Left colon (tissue), 2 donors: ENCODE measurements at places on chromosomes 1 and 21.

DNA sequence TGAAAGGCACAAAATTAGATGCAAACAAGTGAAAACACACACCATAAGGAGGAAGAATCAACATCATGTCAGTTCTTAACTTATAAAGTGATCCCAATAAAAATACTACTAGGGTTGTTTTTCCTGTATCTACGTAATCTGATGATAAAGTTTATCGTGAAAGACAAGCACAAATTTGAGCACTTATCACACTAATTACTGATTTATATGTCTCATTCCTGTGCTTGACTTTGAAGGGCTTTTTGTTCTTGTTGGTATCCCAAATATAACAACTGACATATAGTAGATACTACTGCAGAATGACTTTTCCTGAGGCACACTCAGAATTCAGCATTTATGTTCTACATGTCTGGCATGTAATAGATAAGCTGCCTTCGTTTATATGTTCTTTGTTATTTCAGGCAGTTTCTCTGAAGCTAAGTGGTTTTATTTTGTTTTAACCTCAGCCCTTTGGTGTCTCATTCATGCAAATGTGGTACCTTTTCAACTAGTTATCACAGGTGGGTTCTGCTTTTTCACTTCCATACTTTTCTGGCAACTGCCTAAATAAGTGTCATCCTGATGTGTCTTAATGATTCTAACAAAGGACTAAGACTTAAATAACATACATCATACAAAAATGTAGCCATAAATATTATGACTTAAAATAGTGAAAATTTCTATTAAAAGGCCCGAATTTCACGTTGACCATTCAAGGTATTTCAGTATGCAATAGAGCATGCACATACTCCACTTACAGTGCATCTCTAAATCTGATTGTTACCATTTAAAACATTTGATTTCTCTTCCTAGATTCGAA lies 73.2 kb downstream of the LRRC8C start:
- DNase-seq = no peak

DNA sequence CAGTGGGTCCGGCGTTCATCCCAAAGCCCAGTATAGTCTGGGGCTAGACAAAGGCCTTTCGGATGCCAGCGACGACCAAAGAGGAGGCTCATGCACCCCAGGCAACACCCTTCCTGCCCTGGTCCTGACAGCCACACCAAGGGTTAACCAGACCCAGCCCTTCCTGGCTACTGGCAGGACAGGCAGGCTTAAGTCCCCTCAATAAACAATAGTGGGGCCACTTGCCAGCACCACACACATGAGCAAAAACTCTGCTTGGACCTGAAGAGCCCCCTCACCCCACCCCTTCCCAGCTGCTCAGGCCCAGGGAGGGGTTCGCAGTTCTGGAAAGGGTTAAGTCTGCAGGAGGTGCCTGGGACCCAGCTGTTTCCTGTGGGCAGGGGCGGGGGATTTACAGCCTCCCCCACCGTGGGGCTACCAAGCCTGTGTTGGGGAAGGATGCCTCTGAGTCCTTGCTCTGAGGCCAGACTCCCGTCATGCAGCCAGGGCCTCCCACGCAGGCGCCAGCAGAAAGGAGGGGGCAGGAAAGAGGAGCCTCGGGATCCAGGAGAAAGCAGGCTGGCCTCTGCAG lies 18.2 kb downstream of the PHLDA3 start:
- no peak for DNase-seq

DNA sequence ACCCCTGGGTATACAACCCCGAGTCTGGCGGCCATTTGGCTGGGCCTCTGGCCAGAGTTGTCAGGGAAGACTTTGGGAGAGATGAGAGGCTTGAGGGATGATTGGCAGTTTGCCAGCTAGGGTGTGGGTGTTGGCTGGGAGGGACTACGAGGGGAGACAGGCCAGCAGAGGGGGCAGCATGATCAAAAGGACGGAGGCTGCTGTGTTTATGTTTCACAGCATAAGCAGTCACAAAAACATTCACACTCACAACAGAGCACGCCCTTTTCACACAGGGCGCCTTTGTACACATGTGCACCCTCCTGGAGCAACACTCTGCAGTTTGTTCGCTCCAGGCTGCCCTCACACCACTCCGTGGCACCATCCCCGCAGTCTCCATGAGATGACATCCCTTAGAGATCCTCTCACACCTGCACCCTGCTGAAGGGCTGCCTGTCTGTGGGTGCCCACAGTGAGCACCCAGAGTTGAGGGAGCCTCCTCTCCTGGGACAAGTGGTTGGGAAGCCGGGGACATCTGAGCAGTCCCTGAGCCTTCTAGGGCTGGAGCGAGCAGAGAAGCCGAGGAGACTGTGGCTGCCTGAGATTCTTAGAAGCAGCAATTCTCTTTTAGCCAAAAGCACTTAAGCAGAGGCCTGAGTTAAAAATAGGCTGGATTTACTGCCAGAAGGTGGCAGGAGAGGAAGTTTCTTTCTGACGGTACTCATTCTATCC lies 15.4 kb downstream of the EFNA3 start:
- peak; percentile 42 for DNase-seq

DNA sequence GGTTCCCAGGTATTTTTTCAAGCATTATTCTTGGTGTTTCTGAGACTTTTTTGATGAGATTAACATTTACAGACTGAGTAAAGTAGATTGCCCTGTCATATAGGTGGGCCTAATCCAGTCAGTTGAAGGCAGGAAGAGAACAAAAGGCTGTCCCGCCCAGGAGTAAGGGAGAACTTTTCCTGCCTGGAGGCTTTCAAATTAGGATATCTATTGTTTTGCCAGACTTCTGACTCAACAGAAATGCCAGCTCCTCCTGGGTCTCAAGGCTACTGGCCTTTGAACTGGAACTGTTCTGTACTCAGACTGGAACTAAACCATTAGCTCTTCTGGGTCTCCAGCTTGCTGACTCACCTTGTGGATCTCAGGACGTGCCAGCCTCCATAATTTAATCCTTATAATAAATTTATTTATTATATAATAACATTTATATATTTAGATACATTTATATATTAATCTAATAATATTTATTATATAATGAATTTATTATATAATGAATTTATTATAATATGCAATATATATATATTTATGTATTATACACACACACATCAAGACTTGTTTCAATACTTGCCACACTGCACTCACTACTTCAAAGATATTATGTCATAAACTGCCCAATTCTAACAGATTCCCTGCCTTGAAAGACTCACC lies 510.8 kb upstream of the B3GALT2 start:
- no peak for DNase-seq

DNA sequence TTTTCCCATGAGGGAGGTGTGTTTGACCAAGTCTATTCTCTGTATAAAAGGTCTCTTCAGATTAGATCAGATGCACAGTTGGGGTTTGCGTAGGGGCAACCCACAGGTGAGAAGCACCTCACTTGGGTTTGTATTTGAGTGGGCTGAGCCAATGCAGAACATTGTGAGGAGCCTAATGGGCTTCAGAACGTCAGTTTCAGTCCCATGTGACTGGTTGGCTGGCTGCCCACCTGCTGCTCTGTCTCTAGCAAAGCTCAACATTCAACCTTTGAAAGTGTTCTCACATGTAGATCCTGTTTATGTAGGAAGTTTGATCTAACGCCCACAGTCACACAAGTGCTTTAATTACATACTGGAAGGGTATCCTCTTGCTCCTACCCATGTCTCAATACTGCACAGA lies 105.5 kb downstream of the FASLG start:
- DNase-seq = no peak

- DNase-seq = no peak
Measured at GRCh38 chr1:205916541-205916940, 26.7 kb downstream of the SLC26A9 start.
